CD4-positive, alpha-beta T cell treated with Interleukin-17A for 4 hours (primary cell): ENCODE measurements at places on chromosomes 7 and 10.

DNA sequence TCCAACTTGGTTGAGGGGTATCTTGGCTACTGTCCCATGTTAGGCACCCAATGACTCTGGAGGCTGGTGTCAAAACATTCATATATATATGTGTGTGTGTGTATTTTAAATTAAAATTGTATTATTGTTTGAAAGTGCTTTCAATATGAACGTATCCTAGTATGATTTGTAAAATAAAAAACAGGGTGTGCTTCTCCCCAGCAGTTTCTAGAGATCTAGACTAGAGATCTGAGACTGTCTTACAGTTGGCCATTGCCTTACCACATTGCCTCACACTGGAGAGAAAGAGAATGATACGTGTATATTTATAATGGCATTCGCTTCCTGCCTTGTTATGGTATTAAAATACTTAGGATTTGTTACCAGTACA, 1.2 kb downstream of the BAG3 start:
- DNase-seq, result peak; percentile 35

DNA sequence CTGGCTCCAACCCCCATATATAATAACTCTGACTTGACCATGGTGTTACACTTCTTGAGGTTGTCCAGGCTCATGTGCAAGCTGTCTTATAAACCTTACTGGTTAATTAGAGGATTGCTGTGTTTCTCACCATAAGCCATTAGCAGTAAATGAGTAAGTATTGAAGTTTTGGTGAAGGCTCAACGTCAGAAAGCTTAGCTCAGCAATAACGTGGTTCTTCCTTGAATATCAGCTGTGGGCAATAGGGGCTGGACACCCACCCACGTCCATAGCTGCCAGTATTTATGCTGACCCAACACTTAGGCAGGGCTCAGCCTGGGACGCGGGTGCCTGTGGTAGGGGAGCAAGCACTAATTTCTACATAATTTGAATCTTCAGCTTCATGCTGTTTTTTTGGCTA, 134.1 kb downstream of the SH2D4B start:
- DNase-seq, result no peak

DNA sequence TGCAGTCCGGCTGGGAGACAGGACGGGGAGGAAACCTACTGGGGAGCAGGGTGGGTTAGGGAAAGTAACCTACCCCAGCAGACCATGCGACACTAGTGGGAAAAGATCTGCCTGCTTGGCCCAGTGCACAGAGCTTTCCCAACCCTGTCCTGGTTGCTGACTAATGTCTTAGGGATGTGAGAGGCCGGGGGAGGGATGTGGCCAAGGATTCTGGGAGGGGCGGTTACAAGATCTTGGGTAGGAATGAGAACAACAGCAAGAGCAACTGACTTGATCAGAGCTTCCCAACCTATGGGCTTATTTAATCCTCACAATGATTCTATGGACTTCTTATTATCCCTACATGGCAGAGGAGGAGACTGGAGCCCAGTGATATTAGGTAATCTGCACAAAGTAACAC, 24.0 kb upstream of the EIF5AL1 start:
- no peak for DNase-seq

DNA sequence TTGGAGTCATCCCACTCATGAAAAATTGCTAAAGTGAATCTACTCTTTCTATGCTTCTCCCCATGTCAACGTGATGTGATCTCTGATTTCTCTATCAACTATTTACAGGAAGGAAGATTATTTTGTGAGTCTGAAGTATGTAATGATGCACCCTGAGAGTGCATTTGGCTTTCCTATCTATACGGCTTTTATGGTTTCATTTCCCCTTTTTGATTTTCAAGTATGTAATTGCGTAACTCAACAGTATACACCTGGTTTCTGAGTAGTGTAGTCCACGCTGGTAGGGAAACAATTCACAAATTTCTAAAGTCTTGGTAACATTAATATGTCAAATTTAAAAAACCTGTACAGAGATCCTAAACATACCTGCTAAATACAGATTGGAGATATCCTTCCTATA, 194.7 kb upstream of the SEMA3A start:
- DNase-seq, result no peak

DNA sequence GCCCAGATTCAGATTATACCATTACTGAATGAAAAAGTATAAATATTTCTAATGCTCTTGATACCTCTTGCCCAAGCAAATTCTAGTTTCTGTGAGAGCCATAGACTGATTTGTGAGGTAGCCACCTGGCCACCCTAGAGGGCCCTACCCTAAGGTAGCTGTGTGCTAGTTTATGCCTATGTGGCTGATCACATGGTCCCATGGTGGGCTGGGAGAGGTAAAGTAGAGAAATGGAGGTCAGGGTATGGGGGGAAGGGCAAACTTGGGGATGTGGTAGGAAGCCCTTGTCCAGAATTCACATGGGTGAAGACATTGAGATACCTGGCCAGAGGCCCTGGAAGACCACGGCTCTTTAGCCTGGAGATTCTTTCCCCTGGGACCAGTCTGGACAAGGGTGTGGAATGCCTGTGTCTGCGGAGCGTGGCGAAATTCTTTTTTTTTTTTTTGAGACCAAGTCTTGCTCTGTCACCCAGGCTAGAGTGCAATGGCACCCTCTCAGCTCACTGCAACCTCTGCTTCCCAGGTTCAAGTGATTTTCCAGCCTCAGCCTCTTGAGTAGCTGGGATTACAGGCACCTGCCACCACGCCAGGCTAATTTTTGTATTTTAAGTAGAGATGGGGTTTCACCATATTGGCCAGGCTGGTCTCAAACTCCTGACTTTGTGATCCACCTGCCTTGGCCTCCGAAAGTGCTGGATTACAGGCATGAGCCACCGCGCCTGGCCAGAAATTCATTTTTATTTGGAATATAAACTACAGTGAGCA, 639.4 kb downstream of the ACTR3B start:
- no peak for DNase-seq

GRCh38 chr7:132430041-132430855, 146.0 kb downstream of the PLXNA4 start:
- no peak for DNase-seq

DNA sequence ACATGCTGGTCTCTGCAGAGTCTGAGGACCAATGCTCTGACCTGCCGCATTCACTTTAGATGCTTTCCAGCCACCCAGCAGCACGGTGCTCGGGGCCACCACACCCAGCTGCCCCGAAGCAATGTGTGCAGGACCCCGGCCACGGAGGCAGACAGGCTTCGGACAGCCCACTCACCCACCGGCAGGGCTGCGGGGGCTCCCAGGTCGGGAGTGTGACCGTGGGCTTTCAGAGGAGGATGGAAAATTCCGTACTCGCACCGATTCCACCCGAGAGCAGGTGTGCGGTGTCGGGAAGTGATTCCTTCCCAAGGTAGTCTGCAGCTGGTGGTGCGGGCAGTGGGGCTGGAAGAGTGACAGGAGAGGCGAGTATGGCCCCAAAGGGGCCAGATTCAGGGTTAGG, 190.9 kb downstream of the DNAJB6 start:
- DNase-seq, result no peak

DNA sequence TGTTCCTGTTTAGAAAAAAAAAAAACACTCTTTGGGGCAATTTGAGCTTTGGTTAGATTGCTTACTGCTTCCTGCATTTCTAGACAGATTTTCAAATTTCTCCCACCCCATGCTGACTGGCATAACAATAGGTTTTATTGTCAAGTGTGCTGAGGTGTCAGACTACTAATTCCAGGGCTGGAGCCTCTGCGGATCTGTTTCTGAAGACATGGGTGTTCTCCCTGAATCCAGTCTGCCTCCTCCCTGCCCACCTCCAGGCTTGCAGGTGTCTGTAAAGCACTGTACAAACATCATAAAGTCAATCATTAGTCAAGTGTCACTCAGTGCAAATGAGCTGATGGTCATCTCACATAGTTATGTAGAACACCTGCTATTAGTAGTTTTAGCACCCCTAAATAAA, 292.4 kb downstream of the GATA3 start:
- DNase-seq, result no peak
